ENCODE measurements at places on chromosomes 7 and 10.

DNA sequence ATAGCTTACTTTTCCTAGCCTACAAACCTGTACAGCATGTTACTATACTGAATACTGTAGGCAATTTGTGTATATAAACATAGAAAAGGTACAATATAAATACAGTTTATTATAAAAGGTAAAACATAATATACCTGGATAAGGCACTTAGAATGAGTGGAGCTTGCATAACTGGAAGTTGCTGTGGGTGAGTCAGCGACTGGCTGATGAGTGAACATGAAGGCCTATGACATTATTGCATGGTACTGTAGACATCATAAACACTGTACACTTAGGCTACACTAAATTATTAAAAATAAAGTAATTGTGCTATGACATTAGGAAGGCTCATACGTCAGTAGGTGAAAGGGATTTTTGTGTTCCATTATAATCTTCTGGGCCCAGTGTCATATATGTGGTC lies 228.8 kb downstream of the HDAC9 start:
- no peak for DNase-seq

DNA sequence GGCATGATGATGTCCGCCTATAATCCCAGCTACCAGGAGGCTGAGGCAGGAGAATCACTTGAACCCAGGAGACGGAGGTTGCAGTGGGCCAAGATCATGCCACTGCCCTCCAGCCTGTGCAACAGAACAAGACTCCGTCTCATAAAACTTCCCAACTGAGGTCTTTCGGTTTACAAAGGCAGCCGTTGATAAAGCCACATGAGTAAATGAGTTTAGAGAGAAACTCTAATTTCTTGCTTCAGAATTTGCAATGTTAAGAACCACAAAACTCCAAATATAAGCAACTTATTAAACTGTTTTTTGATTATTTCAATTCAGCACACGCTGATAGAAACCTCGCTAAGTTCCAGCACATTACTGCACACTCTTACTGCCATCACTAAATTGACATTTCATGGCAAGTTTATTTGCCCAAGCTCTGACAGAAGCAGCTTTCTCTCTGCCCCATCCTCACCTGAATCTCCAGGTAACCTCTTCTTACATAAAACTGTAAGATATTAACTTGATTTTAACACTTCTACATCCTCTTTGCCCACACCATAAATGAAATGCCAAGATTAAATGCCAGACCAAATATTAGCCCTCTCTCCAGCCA lies 67.7 kb downstream of the FGFR2 start:
- DNase-seq: no peak

DNA sequence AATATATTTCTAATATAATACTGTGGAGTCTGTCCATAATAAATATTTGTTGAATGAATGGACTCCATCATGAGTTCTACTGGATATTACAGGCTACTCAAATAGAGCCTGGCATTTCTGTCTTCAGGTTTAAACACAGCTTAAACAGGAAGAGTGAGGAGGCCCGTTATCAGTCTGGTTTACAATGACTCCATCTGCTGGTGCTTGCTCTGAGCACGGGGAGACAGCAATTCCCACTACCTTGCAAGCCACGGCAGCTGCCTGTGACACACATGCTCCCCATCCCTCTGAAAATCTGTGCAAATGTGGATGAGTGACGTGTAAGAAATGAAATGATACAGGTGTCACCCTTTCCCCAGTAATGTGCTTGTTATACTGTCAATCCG lies 293.5 kb upstream of the IMMP2L start:
- DNase-seq: no peak

GRCh38 chr7:99827040-99827778 lies 604 bp upstream of the CYP3A43 start:
- DNase-seq: no peak

DNA sequence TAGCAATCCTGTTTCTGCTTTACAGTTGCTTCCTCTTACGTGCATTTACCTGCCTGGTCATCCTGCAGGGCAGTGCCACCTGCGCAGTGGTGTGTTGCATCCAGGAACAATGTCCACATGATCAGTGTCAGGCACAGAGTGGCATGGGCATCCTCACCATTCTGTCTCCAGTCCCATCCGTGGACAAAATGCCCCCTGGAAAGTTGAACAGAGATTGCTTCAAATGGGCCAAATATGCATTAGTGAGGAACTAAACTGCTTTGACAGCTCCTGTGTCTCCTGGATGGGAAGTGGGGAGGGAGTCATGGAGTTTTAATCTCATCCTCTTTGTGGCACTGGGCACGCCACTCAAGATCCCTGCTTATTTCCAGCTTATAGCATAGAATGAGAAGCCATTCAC lies 151.8 kb downstream of the DPP6 start:
- no peak for DNase-seq

DNA sequence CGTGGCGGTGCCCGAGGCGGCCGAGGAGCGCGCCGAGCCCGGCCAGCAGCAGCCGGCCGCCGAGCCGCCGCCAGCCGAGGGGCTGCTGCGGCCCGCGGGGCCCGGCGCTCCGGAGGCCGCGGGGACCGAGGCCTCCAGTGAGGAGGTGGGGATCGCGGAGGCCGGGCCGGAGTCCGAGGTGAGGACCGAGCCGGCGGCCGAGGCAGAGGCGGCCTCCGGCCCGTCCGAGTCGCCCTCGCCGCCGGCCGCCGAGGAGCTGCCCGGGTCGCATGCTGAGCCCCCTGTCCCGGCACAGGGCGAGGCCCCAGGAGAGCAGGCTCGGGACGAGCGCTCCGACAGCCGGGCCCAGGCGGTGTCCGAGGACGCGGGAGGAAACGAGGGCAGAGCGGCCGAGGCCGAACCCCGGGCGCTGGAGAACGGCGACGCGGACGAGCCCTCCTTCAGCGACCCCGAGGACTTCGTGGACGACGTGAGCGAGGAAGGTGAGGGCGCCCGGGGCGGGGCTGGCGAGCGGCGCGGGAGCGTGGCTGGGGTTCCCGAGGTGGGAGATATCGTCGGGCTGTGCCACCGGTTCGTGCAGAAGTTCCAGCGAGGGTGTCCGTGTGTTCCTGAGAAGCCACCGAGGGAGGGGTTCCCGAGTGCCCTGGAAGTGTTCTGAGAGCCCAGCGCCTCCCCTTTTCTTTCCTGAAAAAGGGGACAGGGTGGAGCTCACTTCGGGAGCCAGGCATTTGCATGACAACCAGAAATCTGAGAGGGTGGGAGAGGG lies 495 bp downstream of the EIF3B start:
- no peak for DNase-seq

- DNase-seq: no peak
Observed at GRCh38 chr7:77458786-77459185, 42.6 kb upstream of the GSAP start.

DNA sequence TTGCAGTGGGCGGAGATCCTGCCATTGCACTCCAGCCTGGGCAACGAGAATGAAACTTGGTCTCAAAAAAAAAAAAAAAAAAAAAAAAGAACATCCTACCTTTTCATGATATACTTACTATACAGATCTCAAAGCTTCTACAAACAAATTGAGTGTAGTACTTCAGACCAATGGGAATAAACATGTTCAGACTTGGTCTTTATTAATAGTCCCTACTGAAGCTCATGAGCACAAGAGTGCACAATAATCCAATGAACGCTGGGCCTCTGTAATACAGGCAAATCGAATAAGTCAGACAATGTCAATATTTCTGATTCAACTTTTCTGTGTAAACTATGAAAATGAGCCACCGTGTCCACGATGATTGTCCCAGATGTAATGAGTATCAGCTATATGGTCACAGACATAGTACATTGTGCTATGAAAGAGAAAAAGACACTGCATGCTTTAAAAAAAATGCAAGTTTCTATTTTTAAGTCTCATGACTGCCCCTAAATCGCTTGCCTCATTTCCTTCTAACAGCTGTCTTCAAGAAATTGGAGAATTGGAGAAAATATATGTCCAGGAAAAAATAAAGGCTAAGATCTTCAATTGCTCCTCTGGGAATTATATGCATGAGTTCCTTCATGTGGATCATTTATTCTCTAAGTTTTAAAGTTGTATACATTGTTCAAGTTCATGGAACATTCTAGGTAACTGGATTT lies 64.0 kb upstream of the CTTNBP2 start:
- no peak for DNase-seq

DNA sequence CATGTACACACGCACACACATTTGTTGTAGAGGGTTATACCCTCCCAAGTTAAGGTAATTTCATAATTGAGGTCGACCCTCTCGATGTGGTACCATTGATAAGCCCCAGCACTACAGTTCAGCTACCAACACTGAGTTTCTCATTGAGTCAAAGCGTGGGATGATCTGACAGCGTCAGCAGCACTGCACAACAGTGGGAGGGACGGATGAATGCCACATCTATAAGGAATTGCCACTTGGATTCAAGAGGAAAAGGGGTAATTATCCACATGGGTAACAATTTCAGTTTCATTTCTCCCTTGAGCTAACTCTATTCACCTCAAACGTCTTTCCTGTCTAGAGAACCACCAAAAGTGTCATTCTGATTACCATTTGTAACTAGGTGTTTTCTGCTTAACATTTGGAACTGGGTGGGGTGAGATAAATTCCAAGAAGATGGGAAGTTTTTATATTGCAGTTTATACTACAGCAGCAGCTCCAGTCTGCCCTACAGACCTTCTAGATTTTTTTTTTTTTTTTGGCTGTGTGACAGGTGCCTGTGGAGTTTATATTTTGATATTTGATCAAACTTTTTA lies 342.9 kb downstream of the AUTS2 start:
- DNase-seq: no peak

DNA sequence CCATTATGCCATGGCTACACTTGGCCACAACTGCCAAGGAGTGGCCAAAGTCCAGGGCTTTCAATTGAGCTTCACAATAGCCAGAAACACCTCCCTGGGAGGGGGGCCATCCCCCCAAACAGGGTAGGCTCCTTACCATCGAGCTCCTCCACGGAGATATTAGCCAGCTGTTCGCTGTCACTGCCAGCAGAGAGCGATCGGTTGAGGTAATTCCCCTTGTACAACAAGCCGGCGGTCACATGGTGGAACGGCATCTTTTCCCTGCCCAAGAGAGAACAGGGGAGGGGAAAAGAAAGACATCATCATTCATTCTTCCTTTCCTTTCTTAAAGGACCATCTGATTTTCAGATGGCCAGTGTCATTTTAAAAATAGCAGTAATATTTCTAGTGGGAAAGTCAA lies 133.6 kb downstream of the CALN1 start:
- DNase-seq: no peak

DNA sequence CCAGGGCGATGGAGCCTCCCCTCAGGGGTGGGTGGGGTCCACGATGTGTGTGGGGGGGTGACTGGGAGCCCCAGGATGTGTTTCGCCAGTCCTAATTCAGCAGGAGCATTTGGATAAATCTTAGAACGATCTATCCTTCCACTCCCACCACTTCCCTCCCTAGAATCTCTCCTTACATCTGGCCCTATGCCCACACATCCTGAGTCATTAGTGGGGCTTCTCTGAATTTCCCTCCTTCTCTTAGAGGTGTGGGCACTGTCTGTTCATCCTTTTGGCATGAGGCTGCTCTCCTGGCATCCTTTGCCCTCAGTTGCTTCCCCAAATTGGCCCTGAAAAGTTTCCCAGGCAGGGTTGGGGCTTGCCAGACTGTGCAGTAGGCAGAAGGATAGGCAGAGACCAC lies 1.6 kb downstream of the GHRHR start:
- DNase-seq: no peak
